Stimulated activated naive B cell treated with anti-CD40 and anti-IgM and Interleukin-4, amounts not matched to agents 10 μg/mL and 1 μg/mL and 100 μg/mL, for 72 hours (primary cell): ENCODE measurements at places on chromosomes 6 and 20.

- DNase-seq = no peak
These were observed 60.1 kb downstream of the DAAM2 start for GRCh38 chr6:39852324-39852723.

DNA sequence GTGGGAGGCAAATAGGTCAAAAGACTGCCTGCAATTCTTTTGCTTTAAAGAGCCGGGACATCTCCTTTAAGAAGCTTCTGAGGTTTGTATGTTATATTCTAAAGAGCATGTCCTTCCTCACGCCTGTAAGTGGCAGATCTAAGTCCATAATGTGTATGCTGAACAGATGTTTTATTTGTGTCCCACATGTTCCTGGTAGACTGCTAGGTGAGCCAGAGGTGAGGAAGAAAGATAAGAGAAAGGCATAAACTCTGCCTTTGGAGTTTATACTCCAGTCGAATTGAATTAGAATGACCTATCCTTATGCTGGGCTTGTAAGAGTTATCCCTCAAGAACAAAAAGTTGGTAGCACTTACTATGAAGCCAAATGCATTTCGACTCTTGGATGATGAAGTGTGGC, 27.2 kb upstream of the ADGRG6 start:
- no peak for DNase-seq

DNA sequence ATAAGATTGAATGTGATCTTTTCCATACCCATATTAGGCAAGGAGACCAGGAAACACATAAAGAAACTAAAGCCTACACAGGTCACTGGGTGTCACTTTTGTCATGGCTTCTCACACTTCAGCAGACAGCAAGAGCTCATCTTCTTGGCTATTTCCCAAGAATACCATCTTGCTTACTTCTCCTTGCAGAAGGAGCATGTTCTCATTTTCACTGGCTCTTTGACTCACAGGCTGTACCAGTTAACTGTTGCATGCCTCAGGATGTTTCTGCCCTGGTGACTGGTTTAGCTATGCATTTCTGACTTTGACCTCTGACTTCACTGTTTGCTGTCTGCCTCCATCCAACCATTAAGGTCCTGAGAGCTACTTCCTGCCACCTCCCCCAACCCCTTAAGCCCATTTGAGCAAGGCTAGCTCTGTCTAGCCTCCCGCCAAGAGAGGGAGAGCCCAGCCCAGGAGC, 40.3 kb upstream of the OGFRL1 start:
- DNase-seq = peak; percentile 64

GRCh38 chr20:50415516-50416268, 94.5 kb upstream of the PTPN1 start:
- no peak for DNase-seq

DNA sequence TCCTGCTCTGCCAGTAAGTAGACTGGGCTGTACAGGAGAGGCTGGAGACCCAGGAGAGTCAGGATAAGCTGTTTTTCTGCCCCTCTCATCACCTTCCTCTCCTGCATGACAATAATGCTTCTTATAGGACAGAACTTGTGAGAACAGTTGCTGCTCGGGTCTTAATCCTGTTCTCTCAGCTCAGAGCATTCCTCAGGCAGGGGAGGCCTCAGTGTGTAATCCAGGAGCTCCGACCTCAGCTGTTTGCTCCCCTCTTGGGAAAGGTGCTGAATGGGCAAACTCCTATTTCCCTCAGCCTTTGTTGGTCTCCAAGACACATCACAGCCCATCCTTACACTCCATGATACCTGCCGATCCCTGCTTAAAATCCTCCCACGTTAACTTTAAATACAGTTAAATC, 134.9 kb upstream of the LRFN2 start:
- DNase-seq = no peak
